ENCODE measurements at places on chromosomes 6 and 20.

DNA sequence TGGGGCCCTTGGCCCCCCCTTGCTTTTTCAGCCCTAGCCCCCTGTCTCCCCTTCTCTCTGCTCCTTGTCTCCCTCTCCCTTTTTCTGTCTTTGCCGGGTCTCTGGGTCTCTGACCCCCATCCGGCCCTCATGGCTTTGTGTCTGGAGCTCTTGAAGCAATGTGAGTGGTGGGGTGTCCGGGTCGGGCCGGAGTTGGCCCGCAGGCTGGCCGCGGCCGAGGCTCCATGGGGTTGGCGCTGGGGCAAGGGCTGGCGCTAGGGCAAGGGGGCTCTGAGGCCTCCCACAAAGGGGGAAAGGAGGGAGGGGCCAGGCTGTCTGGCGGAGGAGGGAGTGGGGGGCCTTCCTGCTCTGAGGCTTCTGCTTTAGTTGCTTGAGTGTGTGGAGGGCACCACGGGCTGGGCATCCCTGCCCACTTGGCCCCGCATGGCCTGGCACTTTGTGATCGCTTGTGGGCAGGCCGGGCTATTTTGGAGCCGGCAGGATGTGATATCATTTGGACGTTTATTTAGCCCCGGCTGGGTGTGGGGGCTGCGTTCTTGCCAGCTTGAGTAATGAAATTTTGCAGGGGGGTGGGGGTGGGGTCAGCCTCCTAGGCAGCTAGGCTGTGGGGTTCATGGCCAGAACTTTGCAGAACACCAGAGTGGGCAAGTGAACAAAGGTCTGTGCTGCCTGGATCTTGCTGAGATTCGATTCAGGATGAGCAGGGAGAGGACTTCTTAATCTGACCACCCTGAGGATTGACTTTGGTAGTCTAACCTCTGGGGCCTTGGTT lies 78.7 kb upstream of the MYL9 start:
- no peak for DNase-seq

- DNase-seq, result no peak
Observed at GRCh38 chr6:125285936-125286335, 15.8 kb downstream of the HDDC2 start.

DNA sequence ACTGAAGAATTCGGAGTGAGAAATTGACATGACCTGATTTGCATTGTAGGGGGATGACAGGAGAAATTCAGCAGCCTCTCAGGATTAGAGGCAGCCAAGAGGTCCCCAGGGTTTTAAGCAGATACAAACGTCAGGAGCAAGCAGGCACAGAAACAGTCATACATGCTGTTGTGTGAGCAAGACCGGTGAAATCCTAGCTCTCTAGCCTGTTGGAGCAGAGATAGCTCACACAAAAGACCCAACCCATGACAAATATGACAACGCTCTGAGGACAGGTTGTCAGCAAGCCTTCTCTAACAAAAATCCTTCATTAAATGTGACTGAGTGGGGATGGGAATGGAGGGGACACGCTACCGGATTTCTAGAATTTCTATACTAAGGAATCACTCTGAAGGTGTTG lies 23.0 kb upstream of the AKAP12 start:
- DNase-seq, result no peak

- DNase-seq, result no peak
Observed at GRCh38 chr6:32603222-32603621, 13.6 kb upstream of the HLA-DRB1 start.

DNA sequence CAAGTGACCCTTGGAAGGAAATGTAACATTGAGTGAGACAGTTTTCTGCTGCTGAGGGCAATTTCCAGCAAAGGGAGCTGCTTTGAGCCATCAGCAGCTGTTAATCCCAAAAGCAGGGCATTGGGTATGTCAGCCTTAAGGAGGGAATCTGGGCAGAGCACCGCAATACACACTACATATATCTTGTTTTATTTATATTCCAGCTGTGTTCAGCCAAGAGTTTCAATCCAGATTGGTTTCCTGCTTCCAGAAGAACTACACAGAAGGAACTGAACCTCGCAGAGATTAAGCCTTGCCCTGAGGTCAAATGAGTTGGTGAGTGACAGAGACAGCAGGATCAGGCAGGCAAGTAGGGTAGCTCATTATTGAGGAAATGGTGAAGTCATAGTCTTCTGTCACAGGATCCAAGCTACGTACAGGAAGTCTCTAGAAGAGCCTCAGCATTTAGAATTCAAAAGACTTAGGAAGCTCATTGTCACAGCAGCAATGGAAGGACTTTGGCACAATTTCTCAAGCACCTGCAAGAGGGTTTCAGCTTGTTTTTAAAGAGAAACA lies 109.9 kb upstream of the HEY2 start:
- no peak for DNase-seq

DNA sequence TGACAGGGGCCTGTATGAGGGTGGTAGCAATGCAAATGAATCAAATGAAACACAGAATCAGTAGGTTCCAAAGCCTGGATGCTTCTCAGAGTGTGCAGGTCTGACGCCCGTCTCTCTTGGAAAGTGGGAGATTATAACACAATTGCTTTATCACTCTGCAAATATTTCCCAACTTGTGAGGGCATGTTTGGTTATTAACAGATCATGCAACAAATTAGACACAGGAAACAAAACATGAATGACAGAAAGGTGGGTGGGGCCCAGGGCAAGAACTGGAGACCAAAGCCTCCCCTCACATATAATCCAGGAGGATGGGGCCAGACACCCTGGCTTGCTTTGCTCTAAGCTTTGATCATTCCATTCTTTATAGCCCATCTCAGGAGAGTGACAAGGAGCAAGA lies 108.6 kb upstream of the MRPS10 start:
- DNase-seq, result no peak

- DNase-seq, result peak; percentile 35
Observed at GRCh38 chr6:136365776-136366354, 76.2 kb upstream of the BCLAF1 start.

DNA sequence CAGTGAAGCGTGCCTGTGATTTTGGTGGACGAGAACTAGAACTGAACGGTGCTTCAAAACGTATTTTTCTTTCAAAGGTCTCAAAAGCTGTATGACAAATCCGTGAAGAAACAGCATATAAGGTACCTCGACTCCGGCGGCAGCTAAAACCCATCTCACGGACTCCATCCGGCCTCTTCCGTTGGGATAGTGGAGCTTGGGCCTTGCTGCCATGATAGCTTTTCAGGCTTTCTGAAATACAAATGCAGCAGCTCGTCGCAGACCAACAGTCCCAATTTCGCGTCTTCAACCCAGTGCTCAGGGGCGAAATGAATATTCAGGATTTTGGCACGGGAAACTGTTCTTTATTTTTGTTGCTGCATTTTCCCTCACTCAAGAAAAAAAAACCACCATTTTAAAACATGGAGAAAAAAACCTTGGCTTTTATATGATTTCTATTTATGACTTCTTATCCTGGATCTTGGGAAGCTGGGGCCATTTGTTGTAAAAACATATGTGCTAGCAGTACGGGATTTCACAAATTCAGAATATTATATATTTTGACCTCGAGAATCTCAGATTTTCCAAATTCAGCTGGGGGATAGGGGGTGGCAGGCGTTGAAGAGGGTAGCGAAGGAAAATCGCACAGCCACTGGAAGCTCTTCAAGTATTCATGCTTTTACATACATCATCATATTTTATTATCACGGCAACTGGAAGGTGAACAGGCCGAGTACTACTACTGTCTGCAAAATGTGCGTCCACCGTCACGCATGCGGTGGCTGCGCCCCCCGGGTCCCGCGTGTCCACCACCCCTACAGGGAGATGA lies 849 bp downstream of the GSTA4 start:
- peak; percentile 75 for DNase-seq

GRCh38 chr6:167118006-167118405 lies 4.9 kb upstream of the CCR6 start:
- no peak for DNase-seq

DNA sequence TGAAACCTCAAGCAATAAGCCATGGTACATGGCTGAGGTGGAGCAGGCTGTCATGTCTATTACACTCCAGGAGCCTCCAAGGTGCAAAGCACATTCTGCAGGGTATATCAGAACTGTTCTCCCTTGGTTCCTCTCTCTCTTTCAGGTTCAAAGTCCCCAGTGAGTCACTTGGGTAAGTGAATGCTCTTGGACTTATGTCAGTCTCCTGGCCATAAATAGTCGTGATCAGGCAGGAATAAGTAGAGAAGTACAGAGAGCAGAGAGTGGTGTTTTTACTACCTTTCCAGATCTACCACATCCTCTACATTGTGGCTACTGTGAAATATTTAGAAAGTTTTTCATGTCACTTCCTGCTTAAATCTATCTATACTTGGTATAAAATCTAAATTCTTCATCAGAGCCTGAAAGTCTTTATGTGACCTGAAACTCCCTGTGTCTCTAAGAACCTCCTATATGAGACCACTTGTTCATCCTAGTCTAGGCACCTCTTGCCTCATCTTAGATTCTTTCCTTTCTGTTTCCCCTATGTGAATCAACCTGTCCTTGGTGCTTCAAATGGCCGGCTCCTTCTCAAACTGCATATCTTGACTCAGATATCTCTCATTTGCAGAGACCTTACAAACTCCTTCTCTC lies 1077.6 kb upstream of the MAP3K7 start:
- DNase-seq, result no peak

- DNase-seq, result peak; percentile 16
Observed at GRCh38 chr20:51542571-51543421, at the start of gene NFATC2. TSS of gene NFATC2 (minus strand) at chr20:51542719. CDS start at chr20:51542499, 220 bp downstream.

All from NCI-H1092 treated with DMSO at 0.1 percent for 48 hours (cell line).